ENCODE measurements at places on chromosomes 11 and 22. TPM values are rescaled to one million over a fixed set of nuclear protein-coding genes. Genes with fewer than 3 reads are reported as not detected.

- DNase-seq: no peak
Observed at GRCh38 chr11:44426119-44426518, 116.2 kb upstream of the ALX4 start.

Gene NRGN
- 5.4 TPM for total RNA-seq

- DNase-seq: no peak
Observed at GRCh38 chr11:106234794-106235193, 157.3 kb downstream of the AASDHPPT start.

GRCh38 chr11:114832532-114833125, 154.3 kb downstream of the NXPE2 start:
- DNase-seq: no peak

- no peak for DNase-seq
Observed at GRCh38 chr11:2586087-2586792, 113.6 kb downstream of the KCNQ1OT1 start.

- no peak for DNase-seq
Observed at GRCh38 chr11:68300076-68300830, 12.1 kb upstream of the LRP5 start.

GRCh38 chr11:12397931-12398334, 20.6 kb downstream of the PARVA start:
- peak; percentile 88 for DNase-seq

DNA sequence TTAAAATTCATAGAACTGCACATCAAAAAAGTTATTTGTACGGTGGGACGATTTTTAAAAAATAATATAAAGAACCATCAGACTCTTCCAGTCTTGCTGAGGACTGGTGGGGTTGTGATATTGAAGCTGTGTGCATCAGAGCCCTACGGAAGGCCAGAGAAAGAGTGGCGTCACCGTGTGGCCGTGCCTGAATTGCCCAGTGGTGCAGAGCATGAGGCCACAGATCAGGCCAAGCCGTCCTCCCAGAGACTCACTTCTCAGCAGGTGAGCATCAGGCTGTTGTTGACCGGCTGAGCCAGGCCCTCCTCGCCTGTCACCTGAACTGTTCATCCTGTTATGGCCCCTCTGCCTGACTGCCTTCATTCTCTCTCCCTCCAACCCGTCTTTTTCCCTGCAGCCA, 1013.9 kb downstream of the TBC1D22A start:
- no peak for DNase-seq

GRCh38 chr22:24380220-24380904, 47.0 kb upstream of the ADORA2A start:
- no peak for DNase-seq

- no peak for DNase-seq
Observed at GRCh38 chr11:86147004-86147403, 78.1 kb upstream of the PICALM start.

- peak; percentile 79 for DNase-seq
Observed at GRCh38 chr11:925496-926301, at the start of gene AP2A2. Gene AP2A2 (plus strand): TSS chr11:925870. CDS start chr11:926022, 152 bp downstream.

GRCh38 chr11:95916049-95916448, 7.9 kb downstream of the MTMR2 start:
- no peak for DNase-seq

Gene FIBIN
- 40.1 TPM for total RNA-seq

Gene MMP13
- not detected for total RNA-seq

- DNase-seq: no peak
Observed at GRCh38 chr22:37514526-37515051, 4.6 kb downstream of the CARD10 start.

- DNase-seq: peak; percentile 40
Observed at GRCh38 chr11:59207988-59208451, 4.7 kb downstream of the MPEG1 start.

Gene SPON1
- not detected for total RNA-seq

- no peak for DNase-seq
Observed at GRCh38 chr11:79129702-79130101, 311.1 kb downstream of the TENM4 start.

Gene TMPRSS13
- total RNA-seq: not detected

- DNase-seq: no peak
Observed at GRCh38 chr11:79412761-79413160, 28.1 kb downstream of the TENM4 start.

Gene SMIM35
- not detected for total RNA-seq

GRCh38 chr11:129703846-129704245, 111.8 kb upstream of the TMEM45B start:
- DNase-seq: no peak
